Activated CD8-positive, alpha-beta memory T cell treated with anti-CD3 and anti-CD28 coated beads for 1 hour (primary cell): ENCODE measurements at places on chromosomes 3 and 15.

DNA sequence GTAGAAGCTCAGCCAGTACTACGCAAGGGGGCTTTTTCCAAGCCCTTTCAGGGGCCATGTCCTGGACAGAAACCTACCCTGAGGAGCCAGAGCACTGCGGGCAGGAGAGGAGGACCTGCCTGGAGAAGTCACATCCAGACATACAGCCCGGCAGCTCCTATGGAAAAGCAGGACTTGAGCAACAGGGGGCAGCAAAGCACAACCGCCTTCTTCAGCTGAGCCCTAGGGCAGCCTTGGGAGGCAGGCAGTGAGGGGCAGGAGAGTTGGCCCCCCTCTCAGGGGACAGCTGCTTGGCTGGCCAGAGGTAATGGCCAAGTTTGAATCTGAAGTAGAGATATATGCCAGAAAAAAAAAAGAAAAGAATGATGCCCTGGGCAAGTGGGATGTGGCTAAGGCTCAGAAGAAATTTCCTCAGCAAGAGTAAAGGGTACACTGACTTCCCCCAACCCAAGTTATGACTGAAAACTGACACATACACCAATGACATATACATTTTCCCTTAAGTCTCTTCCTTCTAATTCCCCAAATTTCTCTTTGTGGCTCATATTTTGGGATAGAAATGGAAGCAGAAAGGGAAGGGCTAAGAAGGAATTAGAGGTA lies 56.9 kb downstream of the CYP19A1 start:
- no peak for DNase-seq

DNA sequence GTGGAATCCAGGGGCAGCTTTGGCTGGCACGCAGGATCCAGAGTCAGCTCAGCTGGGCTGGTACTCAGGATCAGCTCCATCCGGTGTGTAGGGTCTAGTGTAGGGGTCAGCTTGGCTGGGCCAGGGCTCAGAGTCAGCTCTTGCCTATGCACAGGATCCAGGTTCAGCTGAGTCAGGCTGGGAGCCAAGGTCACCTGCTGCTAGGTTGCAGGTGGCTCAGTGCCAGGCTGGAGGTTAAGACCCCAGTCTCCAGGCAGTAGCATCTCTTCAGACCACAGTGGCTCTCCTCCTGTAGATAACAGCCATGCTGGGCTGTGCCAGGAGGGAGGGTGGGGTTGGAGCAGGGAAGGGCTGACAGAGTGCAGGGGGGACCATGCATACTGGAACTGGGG lies 1.8 kb downstream of the HYAL3 start:
- DNase-seq, result no peak

DNA sequence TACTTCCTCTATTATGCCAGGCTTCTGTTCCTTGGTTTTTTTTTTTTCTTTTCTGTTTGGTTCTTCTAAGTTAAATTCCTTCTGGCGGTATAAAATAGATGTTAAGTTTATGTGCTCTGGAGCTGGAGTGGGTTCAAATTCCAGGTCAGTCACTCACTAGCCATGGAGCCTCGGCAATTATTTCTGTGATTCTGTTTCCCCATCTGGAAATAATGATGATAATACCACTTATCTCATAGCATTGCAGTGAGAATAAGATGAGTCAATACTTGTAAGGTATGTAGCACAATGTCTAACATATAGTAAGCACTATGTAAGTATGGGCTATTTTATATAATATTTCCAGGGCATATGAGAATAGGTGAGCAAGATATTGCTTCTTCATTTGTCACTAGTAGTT lies 33.2 kb upstream of the ZDHHC23 start:
- no peak for DNase-seq

- DNase-seq, result no peak
Observed at GRCh38 chr3:96748139-96748538, 66.3 kb upstream of the EPHA6 start.

- DNase-seq, result no peak
Observed at GRCh38 chr15:62362144-62362543, 197.1 kb upstream of the C2CD4B start.
